ENCODE measurements at places on chromosomes 1 and 21.

DNA sequence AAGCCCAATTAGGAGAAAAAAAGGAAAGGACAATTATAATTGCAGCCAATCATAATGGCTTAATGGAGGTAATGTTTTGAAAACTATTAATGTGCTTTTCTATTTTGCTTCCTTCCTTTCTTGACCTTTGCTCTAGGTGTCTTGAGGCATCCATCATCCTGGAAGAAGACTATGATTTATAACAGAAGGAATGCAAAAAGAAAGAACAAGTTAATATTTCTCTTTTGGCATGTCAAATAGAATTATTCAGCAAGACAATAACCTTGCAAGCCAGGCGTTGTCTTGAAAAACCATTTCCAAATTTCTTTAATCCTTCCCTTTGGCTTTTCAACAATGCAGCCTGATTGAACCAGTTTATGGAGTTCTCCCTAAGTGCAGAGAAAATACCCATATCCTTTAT, 107.7 kb upstream of the USP24 start:
- no peak for DNase-seq

DNA sequence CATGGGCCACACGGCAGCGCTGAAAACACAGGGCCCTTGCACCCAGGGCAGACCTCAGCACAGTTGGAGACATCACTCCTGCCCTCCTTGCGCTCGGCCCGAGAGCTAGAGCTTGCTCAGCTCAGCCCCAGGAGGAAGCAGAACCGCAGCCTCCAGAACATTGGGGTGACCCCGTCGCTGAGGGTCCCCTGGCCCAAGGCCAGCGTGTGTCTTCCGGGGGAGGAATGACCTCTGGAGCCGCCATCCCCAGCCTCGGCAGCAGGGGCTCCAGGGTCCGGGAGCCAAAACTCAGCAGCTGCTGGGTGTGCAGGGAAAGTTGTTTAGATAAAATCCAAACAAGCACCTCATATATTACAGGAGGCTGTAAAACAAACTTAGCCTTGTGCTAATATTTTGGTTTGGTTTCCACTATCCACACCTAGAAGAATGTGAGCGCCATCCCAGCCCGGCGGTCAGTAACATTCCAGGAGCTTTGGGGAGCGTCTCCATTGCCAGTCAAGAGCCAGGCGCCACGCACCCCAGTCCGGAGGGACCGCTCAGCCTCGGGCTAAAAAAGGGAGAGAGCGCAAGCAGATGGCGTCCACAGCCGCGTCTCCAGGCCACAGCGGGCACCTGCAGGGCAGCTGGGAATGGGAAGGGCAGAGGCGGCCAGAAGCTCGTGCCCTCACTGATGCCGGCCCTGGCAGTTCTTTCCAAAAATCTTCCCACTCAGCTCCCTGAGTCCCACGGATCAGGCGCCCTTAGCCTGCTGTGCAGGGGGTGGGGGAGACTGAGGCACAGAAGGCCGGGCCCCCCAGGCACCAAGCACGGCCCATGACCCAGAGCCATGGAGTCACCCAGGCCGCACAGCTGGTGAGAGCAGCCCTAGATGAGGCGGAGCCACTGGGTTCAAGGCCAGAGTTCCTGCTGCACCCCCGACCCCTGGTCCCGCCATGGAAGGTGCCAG, 52.0 kb downstream of the SLX9 start:
- no peak for DNase-seq

DNA sequence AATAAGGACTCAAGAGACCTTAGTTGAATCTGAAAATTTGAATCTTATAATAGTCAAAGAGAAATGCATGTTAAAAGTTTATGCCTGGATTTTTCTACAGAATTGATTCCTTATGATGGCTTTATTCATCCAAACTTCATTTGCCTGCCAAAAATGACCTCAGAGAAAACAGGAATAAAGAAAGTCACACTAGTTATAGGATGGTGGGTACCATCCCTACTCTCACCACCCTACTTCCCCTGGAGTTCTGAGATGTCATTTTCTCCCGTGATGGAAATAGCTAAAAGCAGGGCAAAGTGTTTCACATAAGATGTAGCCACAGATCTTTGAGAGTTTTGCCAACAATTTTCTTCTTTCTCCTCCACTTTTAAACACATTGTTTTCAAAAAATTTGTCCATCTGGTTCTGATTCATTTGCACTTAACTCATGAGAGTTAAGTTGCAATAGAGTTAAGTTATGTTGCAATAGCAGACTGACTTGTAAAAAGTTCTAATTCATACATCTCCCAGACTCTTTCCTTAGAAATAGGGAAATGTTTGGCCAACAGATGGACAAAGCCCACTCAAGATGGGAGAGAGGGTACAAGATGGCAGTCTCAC, 384.6 kb downstream of the PLPP3 start:
- no peak for DNase-seq

- no peak for DNase-seq
Measured at GRCh38 chr1:186009039-186009737, 275.0 kb downstream of the HMCN1 start.

DNA sequence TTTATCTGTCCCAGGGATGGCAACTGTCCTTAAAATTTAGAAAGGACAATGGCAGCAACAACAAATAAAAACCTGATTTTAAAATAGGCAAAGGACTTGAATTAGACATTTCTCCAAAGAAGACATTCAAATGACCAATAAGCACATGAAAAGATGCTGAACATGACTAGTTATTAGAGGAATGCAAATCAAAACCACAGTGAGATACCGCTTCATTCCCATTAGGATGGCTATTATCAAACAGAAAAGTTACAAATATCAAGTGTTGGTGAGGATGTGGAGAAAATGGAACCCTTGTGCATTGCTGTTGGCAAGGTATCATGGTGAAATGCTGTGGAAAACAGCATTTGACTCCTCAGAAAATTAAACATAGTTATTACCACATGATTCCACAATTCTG, 120.7 kb downstream of the CRB1 start:
- DNase-seq = no peak

All from NCI-H2029 (cell line).